Progenitor cell of endocrine pancreas (in vitro differentiated cells): ENCODE measurements at places on chromosomes 7 and 10.

DNA sequence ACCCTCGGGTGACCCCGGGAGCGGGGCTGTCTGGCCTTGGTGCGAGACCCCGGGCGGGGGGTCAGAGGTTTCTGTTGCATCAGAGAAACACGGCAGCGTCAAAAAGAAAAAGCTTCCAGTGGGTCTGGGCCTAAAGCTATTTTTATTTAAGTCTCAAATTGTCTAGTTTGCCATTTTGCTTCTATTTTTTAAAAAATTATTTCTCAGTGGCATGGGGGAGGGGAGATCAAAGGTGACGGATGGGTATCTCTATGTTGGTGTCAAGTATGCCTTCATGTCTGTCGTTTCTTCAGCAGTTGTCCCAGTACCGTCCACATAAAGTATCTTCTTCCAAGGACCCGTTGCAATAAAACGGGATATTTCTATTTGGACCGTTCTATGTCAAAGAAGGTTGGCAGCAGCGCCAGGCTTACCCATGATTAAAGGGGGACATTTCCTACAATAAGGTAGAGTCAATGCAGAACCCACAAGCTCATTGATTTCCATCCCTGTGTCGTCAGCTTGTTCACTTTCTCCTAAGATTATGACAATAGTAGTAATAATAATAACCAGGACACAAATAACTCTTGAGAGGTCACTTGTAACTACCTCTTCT, 26.0 kb upstream of the VAX1 start:
- no peak for DNase-seq

- no peak for DNase-seq
Observed at GRCh38 chr10:19683356-19683755, 132.9 kb upstream of the PLXDC2 start.

GRCh38 chr10:23886355-23886754, 322.6 kb upstream of the KIAA1217 start:
- DNase-seq = no peak

DNA sequence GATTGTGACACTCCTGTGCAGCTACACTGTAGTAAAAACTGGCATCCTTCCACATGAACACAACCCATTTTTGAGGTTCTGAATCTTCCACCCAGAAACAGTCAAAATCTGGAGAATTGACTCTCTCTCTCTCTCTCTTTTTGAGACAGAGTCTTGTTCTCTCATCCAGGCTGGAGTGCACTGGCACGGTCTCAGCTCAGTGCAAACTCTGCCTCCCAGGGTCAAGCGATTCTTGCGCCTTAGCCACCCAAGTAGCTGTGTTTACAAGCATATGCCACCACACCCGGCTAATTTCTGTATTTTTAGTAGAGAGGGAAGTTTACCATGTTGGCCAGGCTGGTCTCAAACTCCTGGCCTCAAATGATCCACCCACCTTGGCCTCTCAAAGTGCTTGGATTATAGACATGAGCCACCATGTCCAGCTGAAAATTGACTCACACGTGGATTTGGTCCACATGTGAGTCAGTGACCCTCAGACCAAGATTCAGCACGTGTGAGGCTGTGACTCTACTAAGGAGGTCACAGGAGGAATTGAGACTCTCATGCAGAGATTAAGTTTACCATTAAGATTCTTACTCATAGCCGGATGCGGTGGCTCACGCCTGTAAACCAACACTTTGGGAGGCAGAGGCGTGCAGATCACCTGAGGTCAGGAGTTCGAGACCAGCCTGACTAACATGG, 12.1 kb upstream of the ZNF107 start:
- DNase-seq = no peak

- no peak for DNase-seq
Observed at GRCh38 chr10:112517451-112517862, 70.4 kb downstream of the VTI1A start.

DNA sequence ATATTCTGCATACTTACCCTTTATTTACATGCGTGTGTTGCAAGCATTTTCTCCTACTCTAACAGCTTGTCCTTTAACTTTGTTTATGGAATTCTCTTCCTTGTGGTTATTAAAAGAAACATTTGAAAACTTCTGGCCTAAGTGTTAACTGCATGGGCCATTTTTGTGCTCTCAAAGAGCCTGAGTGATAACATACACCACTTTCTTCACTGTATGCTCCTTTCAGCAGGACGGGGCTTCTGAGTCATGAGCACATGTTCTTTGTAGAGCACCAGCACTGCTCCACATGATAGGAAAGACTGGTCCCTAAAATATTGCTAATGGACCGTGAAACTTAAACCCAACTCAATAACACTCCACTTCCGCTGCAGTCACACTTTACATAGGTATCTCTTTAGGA, 1093.6 kb upstream of the GHITM start:
- no peak for DNase-seq

DNA sequence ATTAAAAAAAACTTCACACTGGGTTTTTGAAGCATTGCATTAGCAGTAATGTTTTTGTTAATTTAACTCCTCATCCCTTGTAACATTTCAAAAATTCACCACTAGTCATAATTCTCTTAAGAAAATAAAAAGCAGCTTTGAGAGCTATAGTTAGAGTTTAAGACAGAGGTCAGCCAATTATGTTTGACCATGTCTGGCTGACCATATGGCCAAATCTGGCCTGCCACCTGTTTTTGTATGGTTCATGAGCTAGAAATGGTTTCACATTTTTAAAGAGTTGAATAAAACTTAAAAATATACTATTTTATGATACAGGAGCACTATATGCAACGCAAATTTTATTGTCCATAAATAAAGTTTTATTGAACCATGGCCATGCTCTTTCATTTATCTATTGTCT, 73.0 kb upstream of the LRRTM3 start:
- no peak for DNase-seq

DNA sequence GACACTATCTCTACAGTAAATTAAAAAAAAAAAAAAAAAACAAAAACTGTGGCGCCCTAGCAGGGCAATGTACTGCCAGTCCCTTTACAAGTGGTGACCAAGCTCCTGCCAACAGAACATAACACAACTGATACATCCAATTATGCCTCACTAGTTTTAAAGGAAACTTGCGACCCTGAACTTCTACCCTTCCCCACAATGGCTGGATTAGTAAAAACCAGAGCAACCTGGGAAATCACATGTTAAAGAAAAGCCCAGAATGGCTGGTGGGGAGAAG, 16.5 kb downstream of the ATE1 start:
- no peak for DNase-seq
